ENCODE measurements at places on chromosomes 1 and 21.

DNA sequence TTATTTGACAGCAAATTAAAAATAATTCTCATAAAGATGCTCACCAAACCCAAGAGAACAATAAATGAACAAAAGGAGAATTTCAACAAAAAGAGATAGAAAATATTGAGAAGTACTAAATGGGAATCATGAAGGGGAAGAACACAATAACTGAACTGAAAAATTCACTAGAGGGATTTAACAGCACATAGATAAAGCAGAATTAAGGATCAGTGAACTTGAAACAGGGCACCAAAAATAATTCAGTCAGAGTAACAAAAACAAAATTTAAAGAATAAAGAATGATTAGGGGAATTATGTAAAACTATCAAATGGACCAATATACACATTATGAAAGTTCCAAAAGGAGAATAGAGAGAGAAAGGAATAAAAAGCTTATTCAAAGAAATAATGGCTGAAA lies 7.8 kb downstream of the ADAM30 start:
- no peak for DNase-seq

DNA sequence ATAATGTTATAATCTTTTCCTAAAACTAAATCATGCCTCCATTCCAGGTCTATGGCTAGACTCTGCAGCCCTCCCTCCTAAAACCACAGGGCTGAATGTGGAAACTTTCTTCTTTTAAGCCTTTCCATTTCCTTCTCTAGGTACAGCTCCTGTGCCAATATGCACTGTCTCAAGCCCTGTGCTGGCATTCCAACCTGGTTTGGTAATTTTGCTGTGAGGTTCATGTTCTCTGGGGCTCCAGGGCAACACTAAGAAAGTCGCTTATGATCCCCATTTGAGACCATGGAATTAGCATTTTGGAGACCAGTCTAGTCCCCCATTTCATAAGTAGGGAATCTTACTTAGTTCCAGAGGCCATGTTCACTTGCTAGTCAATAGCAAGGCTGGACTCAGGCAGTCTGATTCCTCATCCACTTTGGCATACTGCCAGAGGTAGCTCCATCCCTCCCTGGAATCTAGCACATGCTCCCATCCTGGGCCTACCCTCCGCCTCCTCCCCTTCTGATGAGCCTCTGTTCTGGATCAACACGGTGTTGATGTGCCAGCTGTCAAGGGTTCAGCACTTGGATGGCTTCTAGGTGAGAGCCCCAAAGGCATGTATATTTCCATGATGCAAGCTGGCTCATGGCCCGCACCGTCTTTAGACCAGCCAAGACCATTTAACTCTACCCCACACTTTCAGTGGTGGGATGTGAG lies 36.5 kb downstream of the ZMYND12 start:
- DNase-seq = no peak

- no peak for DNase-seq
These were observed 63.3 kb upstream of the PTGFR start for GRCh38 chr1:78427506-78427905.

DNA sequence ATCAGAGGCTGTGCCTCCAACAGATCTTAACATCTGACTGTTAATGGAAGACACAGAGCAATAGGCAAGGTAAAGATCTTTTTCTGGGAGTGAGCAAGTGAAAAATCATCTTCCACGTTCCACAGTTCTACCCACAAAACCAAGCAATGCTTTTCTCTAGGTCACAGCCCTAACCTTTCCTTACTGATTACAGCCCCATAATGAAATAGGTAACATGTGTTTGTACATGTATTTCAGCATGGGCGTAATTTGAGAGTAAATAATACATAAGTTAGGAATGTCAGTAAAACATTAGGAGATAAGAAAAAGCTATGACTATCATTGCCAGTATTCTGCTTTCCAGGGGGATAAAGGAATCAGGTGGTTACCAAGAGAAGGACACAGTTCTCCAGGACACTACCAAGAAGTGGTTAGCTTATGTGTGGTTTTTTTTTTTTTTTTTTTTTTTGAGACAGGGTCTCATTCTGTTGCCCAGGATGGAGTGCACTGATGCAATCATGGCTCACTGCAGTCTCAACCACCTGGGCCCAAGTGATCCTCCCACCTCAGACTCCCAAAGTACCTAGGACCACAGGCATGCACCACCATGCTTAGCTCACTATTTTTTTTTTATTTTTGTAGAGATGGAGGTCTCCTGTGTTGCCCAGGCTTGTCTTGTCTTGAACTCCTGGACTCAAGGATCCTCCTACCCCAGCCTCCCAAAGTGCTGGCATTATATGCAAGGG lies 72.0 kb downstream of the DAP3 start:
- no peak for DNase-seq

DNA sequence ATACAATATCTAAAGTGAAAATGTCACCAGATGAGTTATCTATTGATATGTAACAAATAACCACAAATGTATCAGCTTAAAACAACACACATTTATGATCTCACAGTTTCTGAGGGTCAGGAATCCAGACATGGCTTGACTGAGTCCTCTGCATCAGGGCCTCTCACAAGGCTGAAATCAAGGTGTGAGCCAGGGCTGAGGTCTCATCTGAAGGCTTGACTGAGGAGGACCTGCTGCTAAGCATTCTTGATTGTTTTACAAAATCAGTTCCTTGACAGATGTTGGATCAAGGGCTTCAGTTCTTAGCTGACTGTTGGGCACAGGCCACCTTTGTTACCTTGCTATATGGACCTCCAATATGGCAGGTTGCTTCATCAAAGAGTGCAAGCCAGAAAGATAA lies 483.7 kb downstream of the CAMTA1 start:
- DNase-seq = no peak

DNA sequence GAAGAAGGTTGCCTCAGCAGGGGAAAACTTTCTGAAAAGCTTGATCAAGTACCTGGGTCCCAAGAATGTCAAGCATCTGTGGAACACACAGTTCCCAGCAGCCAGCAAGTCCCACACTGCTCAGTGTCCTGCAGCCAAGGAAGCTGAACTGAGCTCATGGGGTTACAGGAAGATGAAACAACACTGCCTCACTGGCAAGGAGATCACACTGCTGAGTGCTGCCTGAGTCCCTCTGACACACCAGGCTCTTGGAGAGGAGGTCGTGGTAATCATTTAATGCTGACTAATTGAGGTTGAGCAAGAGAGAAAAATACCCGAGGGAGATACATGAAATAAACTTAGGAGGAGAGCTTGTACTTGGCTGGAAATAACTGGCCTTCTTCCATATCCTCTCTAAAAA lies 75.2 kb downstream of the MPZL1 start:
- peak; percentile 7 for DNase-seq

- no peak for DNase-seq
These were observed at the start of gene PLPP3 for GRCh38 chr1:56578963-56579875. PLPP3 (minus strand) TSS chr1:56579563; CDS start chr1:56579016, 547 bp downstream.

DNA sequence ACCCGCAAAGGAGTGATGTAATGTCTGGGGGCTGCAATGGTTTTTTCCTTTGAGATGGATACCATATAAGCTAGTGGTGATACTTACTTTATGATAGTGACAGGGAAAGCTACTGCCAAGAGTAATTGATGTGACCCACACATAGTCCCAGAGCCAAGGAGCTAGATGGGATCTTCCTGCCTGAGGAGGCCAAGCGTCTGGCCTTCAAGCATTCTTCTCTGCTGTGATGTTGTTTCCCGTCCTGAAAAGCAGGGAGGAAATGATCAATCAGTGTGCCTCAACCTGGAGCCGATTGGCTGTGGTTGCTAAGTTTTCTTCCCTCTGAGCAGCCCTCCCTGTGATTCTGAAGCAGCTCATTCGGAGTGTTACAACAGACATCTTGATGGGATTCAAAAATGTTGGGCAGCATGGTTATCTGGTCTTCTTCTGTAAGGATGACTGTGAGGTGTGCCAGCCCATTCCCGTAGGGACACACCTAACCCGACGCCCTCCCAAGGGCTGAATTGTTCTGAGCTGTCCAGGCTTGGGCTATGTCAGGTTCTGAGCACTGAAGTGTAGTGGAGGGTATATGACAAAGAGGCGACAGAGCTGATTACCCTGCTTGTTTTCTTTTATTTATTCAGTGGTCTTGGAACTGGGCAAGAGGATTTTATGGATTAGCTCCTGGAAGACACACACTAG lies 56.7 kb downstream of the UCK2 start:
- DNase-seq = no peak

DNA sequence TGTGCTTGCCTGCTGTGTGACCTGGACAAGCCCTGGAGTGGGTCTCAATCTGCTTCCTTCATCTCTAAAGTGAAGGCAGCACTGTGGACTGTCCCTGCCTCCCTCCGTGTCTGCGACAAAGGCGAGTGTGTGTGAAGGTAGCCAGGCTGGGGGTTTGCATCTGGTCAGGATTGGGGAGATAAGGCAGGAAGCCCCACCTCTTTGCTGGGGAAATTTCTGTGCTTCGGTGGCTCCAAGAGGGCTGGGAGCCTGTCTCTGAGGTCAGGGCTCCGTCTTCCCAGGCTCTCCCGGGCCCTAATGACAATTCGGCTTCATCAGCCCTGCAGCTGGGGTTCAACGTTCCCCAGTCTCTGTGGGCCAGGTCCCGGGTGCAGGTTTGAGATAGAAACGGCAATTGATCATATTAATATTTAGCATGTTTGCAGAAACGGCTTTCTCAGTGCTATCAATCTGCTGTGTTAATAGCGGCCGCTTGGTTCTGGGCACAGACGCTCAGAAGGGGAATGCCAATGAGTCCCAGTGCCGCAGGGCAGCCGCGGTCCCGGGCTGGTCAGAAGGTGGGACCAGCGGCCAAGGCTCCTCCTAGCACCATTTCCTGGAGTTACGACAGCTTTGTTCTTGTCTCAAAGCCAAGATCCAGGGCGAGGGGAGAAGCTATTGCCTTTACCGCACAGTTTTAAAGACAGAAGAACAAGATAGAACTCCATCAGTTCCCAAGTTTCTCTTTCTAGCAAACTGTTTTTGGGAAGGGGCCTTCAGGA lies 105.7 kb downstream of the PRDM16 start:
- no peak for DNase-seq

GRCh38 chr1:240784776-240785175 lies 172.8 kb upstream of the GREM2 start:
- no peak for DNase-seq

DNA sequence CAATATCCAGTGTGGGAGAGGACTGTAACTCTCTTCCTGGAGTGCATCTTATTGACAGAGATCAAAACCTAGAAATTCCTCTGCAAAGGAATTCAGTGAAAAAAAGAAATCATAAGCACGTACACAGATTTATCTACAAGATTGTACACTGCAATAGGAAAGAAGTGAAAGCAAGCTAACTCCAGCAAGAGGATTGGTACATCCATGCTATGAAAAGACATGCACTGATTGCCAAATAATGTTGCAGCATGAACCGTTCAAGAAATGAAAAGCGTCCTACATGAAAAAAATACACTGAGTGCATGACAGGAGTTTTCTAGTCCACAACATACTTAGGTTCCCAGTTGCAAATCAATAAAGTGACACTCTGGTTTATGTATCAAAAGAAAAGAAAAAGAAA lies 1.9 kb upstream of the MGST3 start:
- DNase-seq = no peak

- no peak for DNase-seq
These were observed 4.9 kb downstream of the NIPAL3 start for GRCh38 chr1:24420547-24420946.

- no peak for DNase-seq
These were observed 1.6 kb downstream of the ITLN2 start for GRCh38 chr1:160953030-160953429.

GRCh38 chr21:45329261-45330074 lies 41.8 kb upstream of the POFUT2 start:
- DNase-seq = no peak
